SK-MEL-5 (cell line): ENCODE measurements at places on chromosomes 13 and 19.
A peak's percentile ranks its signal among the peaks of the same experiment; 100 is the strongest.

DNA sequence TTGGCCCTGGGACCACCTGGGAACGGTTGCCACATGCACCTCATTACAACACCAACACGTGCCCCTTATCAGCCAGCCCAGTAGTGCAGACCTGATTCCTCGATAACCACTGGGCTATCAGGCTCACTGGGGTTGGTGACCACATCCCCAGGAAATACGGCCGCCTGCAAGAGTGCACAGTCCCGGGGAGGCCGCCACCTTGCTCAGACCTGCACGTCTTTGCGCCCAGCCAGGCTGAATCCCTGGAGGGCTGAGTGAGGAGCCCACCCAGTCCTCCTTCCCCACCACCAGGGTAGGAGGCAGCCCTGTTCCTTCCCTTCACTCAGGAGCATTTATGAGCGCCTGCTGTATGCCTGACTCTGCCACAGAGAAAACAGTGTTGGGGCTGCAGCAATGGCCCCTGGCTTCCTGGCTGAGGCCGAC is 67.8 kb downstream of the CEBPG start:
- DNase-seq, result no peak

- no peak for DNase-seq
These were observed 526.0 kb upstream of the SPRY2 start for GRCh38 chr13:80866921-80867320.

DNA sequence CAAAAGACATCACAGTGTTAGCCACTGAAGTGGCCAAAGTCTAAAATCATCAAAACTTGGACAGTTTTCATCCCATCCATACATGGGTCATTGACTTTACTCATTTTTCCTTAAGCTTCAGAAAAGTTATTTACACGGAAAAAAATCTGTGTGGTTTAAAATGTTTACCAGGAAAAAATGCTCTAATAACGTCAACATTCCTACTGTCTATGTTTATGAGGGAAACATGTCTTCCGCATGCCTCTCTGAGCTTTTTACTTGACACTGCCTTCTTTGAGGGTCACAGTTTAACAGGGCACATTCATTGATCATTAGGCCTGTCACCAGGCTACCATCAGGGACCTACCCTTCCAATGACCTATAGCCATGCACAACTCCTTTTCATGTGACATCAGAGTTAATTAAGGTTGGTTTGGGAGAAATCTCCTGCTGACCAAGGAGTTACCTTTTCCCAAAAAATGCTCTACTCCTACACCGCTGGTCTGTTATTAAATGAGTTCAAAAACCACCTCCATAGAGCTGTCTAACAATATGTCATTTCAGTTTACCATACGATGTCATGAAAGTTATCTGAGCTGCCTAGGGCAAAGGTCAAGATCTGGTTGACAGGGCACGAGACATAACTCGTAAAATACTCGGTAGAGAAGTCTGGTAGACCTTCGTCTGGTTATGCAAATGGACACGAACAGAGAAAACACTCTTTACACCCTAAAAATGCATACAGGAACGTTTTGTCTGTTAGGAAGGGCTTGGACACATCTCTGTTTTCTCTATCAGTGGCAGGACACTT is 17.8 kb downstream of the FLT1 start:
- DNase-seq, result no peak

DNA sequence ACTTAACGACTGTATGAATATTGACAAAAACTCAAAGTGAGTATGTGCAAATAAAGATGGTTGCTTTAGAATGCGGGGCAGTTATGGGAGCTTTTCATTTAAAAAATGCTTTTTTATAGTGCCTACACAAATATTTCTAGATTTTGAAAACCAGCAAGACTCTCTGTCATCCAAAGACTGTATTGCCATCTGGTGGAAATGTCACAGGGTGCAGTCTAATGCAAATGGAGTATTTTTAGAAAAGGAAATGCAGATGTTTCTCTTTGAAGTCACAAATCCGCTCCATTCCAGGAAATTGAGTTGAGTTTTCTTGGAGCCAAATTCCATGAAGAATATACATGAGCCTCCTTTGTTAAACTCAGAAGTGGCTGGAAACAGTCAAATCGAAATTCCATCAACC is 2.3 kb upstream of the C1QTNF9B start:
- peak; percentile 70 for DNase-seq

- no peak for DNase-seq
These were observed 250.2 kb downstream of the RBM26 start for GRCh38 chr13:79155883-79156282.

GRCh38 chr13:101661839-101662238 is 209.4 kb downstream of the ITGBL1 start:
- no peak for DNase-seq

DNA sequence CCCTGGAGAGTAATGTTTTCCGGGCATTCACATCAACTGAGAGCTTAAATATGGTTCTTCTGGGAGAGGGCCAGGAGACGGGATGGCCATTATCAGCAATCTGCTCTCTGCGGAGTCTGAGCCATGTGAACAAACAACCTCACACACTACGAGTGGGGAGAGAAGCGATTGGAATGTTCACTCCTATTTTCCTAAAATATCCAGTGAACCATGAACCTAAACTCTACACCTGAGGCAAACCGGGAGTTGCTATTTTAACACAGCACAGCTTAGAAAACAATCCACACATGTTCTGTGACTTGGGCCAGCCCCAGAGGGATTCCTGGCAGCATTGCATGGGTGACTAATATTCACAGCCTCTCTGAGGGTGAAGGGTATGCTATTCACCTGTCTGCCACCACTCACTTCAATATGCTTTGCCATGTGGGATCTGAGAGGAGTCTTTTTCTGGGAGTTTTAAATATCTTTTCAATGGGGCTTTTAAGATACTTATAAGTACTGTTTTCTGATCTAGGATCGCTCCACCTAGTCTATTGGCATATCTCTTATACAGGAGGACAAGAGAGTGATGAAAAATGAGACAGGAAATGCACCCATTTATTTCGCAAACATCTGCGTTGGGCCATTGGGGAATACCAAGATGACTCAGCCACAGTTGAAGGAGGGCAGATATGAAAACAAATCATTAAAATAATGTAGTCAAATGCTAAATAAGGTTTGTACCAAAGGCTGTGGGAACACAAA is 72.6 kb upstream of the SERP2 start:
- DNase-seq, result no peak

DNA sequence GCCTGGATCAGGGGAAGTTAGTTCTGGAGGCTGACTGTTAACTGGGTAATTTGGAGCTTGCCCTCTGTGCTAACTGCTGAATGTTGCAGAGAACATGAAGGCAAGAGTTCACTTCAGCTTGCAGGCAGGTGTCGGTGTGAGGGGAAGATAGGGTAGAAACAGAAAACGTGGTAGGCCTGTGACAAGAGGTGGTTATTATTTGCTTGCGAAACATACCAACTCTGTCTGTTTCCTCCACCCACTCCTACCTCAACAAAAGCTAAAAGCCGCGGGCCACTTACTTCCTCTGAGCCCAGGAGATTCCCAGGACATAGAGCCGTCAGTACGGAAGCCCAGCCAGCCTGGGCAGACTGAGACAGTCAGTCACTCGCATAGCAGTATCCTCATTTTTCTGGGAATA is 119.2 kb upstream of the ABCC4 start:
- peak; percentile 17 for DNase-seq

- DNase-seq, result no peak
These were observed 14.2 kb downstream of the CACNA1A start for GRCh38 chr19:13492128-13492527.
